CD4-positive, alpha-beta T cell treated with Interleukin-17A for 1 hour (primary cell): ENCODE measurements at places on chromosomes 7 and 10.

DNA sequence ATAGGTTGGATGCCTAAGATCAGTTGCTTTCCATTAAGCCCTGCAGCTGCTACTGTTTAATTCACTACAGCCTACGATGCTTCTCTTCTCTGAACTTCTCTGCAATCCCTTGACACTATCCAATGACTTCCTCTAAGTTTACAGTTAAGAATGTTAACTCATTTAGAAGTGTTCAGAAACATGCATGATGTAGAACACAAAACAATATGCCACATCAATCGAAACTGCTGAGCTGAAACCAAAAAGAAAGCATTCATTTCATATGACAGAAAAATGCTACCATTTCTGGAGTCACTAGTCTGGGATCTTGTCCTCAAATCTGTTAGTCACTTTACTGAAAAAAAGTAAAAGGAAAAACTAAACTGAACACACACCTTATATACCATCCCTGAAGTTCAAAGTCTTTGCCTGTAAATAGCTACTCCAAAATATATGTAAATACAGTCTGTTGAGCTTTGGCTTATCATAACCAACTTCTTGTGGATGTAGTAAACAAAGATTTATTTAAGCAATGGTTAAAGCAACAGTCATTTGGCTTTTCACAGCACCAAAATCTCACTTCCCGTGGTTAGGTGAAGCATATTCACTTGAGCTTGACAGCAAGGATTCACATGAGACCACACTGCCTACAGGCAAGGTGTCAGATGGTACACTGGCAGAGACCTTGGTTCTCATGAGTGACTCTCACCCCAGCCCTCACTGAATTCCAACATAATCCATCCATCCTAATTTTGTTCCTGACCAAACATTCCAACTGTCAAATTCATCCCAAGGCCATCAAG, 187.0 kb downstream of the PPP1R17 start:
- no peak for DNase-seq

- no peak for DNase-seq
Measured at GRCh38 chr7:126499481-126499880, 753.3 kb downstream of the GRM8 start.

GRCh38 chr10:104779701-104780100, 138.6 kb downstream of the SORCS3 start:
- DNase-seq = no peak

DNA sequence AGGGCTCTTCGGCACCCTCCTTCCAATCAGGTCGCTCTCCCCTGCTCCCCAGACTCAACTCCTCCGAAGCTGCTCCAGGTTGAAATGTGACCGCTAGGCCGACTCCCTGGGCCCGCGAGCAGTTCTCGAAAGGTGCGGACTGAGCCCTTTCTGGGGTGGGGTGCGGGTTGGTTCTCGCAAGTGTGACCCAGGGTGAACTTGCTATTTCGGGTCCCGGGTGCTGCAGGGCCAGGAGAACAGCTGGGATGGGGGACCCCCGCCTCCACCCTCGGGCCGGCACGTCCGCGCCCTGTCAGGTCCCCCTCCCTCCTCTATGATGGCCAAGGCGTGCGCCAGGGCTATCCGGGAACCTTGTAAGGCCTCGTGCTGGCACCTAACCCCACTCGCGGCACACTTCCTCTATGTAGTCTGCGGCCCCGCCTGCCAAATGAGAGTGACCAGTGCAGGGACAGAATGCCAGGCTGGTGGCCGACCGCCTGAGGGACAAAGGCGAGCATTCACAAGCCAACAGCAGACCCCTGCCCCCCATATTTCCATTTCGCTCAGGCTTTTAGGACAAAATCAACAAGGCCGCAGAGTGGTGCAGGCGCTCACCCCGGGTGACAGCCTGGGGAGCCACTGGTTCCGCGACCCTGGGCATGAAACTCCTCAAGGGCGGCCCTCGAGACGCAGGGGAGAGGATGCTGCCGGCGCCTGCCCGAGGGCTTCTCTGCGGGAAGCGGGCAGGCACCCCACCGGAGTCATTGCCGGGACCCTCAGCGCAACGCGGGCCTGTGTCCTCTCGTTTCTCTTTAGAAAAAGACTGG, 13.7 kb upstream of the HOXA13 start:
- DNase-seq = no peak

DNA sequence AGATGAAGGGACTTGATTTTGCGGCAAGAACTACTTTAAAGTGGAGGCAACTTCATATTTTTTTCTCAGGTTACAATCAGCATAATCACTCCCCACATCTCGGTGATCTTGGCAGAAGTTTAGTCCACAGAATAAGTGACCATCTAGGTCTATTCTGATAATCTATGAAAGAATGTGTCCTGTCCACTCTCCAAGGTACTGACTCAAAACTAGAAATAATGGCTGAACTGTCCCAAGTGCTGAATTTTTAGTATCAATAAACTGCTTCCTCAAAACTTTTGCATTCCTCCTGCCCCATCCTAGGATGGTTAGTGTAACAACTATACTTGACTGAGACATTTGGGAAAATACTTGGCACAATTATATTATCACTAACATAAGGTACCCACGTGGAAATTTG, 10.9 kb upstream of the CHRM2 start:
- DNase-seq = no peak

DNA sequence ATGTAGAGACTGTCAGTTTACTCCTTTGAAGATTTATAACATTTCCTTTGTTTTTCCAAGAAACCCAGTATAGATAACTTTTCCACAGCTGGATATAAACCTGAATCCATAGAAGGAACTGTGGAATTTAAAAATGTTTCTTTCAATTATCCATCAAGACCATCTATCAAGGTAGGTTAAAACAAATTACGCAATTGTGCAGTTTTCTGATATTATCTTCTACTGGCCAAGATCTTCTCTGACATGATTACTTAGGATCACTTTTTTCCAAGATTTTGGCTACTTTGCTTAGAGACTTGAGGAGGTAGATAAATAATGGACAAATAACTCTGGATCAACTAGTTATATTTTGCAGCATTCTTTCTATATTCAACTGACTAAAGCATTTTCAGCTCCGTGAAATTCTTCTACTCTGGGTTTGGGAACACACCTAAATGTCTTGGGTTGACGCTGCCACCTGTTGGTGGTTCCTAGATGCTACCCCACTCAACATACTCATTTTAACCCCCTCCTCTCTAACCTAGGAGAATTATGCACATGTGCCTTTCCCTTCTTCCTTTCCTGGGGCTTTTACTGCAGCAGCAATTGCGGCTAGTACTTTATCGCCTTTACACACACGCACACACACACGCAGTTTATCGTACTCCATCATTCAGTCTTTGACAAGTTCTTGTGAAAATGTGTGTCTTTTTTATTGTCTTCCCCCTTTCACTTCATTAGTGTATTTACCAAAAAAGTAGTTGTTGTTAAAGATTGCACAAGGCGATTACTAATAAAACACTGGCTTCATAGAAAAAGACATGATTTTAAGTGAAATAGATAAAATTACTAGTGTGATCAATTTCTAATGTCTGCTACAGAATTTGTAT, 32.7 kb downstream of the ABCB5 start:
- no peak for DNase-seq

DNA sequence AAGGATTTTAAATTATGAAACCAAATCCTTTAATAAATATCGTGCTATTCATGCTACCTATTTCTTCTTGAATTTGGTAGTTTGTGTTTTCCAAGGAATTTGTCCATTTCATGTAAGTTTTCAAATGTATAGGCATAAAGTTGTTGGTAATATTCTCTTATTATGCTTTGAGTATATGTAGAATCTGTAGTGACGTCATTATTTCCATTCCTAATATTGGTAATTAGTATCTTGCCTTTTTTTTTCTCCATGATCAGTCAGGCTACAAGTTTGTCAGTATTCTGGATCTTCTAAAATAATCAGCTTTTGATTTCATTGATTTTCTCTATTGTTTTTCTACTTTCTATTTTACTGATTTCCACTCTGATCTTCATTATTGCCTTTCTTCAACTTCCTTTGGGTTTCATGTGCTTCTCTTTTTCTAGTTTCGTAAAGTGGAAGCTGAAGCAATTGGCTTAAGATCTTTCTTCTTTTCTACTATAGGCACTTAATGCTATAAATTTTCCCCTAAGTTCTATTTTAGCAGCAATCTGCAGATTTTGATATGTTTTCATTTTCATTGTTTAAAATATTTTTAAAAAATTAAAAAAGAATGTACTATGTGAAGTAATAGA, 156.5 kb upstream of the HDAC9 start:
- no peak for DNase-seq

GRCh38 chr10:88057720-88058119, 194.3 kb downstream of the PTEN start:
- no peak for DNase-seq

GRCh38 chr10:4813023-4813422, 13.0 kb upstream of the AKR1E2 start:
- DNase-seq = no peak

- DNase-seq = no peak
Measured at GRCh38 chr10:62657244-62657835, 147.2 kb upstream of the ADO start.
